Activated CD4-positive, CD25-positive, alpha-beta regulatory T cell (primary cell): ENCODE measurements at places on chromosomes 12 and 14.

GRCh38 chr14:41859336-41859735, 252.7 kb downstream of the LRFN5 start:
- no peak for DNase-seq

- DNase-seq, result no peak
These were observed 787.7 kb upstream of the TMEM132C start for GRCh38 chr12:127479256-127479655.

DNA sequence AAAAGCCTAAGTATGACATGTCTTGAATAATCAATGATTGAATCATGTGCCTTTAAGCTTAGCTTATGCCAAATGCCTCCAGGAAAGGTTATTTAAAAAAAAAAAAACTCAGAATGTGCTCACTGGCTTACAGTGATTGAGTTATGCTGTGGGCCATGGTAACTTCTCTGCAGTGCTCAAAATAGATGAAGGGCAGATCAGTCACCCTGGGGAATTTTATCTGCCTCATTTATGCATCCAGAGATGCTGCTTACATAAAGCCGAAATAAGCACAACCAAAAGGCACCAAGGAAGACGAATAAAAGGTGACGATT, 118.7 kb upstream of the MDM1 start:
- no peak for DNase-seq

DNA sequence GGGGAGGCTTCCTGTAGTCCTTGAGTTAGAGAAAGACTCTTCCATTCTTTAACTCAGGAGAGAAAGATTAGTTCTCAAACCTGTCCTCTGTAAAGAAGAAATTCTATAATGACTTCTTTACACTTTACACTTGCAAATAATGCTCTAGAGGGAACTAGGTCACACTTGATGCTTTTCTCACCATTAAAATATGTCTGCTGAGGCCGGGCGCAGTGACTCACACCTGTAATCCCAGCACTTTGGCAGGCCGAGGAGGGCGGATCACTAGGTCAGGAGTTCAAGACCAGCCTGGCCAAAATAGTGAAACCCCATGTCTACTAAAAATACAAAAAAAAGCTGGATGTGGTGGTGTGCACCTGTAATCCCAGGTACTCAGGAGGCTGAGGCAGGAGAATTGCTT, 6.3 kb downstream of the NTN4 start:
- no peak for DNase-seq

GRCh38 chr14:96839251-96839650, 42.1 kb downstream of the VRK1 start:
- DNase-seq, result no peak

DNA sequence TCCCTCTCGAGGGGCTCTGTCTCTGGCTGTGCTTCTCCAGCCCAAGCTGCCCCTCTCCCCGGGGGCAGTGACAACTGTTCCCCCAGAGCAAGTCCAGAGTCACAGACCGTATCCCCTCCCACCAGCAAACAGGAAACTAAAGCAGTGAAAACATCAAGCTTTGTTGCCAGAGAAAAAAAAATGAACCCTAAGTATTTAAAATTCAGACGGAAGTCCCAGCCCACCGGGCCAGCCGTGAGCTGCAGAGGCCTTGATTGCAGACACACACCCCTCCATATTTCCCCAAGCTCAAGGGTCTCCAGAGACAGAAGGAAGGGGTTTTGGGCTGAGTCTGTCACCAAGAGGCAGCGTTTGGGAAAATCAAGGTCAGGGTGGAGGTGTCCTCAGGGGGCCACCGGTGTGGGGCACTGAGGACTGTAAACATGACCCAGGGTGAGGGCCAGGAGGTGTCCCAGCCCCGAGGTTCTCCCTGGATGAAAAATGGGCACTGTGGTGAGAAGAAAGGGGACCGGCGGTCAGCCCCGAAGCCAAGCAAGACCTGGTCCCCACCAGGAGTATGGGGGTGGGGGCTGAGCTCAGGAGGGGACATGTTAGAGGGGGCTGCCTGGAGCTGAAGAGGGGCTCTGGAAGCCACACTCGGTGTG, 7.7 kb downstream of the PHETA1 start:
- DNase-seq, result no peak

GRCh38 chr12:111028830-111029229, 108.5 kb upstream of the MYL2 start:
- no peak for DNase-seq

DNA sequence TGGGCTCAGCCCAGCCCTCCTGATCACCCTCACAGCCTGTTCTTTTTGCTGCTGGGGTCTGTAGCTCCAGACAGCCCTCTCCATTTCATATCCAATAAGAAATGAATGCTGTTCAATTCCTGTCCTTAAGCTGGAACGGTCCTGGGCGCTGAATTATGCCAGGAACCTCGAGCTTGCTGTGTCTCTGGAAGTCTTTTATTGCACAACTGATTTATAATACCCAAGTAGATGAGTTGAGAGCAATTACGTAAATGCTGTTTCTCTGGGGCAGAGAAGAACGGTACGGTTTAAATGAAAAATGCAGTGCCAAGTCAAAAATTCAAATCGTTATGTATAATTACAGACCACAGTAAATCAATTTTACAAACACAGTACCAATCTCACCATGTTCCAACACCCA, 161.0 kb downstream of the SAMD4A start:
- DNase-seq, result no peak

- DNase-seq, result no peak
These were observed 82.2 kb downstream of the BHLHE41 start for GRCh38 chr12:26042645-26043044.

- DNase-seq, result no peak
These were observed 34.7 kb upstream of the VASH1 start for GRCh38 chr14:76726551-76726970.

GRCh38 chr12:18979401-18980126, 150.0 kb upstream of the PLEKHA5 start:
- no peak for DNase-seq

DNA sequence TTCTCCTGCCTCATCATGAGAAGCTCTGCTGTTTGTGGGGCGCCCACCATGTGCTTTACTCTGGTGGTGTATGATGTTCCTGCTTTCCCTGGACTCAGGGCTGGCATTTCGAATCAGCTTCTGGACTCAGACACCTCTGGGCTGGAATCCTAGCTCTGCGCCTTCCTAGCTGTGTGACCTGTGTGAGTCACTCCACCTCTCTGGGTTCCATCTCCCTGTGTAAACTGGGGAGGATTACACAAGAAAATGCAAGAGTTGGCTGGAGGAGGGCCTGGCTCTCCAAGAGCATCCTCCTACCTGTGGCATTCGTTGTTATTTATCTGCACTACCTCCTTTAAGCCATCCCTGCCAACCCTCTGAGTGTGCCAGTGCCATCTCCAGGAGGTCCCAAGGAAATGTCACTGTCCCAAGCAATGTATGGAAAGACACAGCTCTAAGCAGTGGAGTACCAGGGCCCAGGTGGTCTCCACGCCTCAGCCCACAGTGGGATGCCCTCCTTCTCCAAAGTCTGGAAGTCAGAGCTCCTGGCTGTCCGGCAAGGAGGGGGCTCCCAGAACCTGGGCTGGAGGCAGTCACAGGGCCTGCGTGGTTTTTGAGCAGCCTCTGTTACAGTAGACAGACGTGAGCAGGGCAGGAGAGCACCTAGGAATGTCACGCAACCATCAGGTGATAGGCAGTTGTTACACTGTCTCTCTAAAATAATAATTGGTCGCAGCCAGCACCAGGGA, 7.3 kb upstream of the TNFAIP2 start:
- DNase-seq, result no peak

DNA sequence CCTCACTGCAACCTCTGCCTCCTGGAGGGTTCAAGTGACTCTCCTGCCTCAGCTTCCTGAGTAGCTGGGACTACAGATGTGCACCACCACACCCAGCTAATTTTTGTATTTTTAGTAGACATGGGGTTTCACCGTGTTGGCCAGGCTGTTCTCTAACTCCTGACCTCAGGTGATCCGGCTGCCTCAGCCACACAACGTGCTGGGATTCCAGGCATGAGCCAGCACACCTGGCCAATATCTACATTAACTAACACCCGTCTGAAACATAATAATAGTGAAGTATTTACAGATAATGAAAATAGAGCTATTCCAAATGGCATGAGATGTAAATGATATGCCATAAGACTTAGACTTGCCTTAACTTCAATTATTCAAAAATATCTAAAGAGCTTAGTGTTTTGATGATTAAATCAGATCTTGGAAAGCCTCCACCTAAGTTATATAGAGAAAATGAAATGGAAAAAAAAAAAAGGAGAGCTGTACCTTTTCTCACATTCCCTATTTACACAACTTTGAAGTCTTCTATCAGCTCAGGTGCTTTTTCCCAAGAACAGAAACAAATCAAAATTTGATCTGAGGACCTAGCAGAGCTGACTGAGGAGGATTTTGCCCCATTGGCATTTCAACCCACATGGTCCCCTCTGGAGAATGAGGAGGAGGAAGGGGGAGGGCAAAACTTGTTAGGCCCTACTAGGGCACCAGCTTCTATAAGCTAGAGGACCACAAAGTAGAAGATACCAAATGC, 309.2 kb downstream of the PRKD1 start:
- no peak for DNase-seq

- DNase-seq, result no peak
These were observed 28.2 kb downstream of the GTF2A1 start for GRCh38 chr14:81192594-81192993.

GRCh38 chr12:130987151-130987931, 33.6 kb downstream of the ADGRD1 start:
- no peak for DNase-seq
